ENCODE measurements at places on chromosomes 2 and 18.

DNA sequence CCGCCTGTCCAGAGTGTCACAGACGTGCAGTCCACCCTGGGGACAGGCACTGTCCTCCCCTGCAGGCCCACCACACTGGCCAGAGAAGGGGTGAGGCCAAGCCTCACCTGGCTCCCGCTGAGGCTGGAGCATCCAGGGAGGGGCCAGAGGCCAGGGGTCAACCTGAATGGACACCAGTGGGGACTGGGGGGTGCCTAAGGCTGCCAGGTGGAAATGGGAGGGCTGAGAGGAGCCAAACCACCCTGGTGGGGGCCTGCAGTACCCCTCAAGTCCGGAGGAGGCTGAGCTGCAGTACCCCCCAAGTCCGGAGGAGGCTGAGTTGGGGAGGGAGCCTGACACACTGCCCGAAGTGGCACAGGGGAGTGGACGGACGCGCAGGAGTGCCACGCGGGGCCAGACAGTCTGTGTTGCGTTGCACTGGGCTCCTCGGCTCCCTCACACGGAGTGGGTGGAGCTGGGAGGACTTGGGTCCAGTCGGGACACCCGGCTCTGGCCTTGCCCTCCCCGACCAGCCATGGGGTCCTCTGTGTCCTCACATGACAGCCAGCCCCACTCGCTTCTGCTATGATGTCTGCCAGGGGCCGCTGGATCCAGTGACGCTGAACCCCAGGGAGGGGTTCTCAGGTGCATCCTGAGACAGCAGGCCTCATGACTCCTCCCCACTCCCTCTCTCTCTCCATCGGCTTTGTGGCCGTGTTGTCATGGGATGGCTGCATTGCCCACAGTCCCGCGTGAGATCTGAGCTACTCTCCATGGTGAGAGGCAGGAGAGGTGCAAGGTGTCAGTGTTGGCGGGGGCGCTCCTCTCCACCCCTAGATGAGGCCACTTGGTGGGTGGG, 22.3 kb upstream of the GPC1 start:
- no peak for DNase-seq

- no peak for DNase-seq
These were observed 258.4 kb upstream of the ZNF804A start for GRCh38 chr2:184339966-184340365.

DNA sequence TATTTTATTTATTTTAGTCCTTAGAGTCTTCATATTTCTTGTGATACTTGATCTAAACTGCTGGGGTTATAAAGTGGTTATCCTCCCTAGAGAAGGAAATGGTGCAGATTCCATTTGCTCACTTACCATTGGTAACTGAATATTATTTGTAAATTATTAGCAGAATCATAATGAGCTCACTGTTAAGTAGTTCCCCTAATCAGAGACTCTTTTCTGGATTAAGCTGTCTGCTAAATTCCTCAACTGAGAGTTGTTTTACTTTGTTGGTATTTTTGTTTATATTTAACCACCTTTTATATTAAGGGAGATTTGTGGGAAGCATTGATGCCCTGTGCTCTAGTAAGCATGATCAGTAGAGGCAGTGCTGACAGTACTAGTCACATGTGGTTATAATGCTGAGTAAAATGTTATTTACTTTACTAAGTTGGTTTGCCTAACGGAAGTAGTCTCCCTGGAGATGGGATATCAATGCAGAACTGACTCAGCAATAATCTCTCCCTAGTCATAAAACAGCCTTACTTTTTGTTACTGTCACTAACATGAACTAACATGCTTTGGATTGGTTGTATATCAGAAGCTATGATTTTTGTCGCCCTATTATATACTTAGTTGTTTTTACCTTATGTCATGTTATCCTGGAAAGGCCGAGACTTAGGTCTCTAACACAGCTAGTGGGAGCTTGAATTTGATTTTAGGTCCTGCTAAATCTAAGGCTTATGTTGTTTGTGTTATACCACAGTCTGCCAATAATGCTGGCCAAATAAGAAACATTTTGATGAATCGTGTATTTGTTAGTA, 166.7 kb downstream of the MCFD2 start:
- DNase-seq, result no peak

- peak; percentile 58 for DNase-seq
These were observed 766 bp downstream of the MFF start for GRCh38 chr2:227325839-227326195.

- DNase-seq, result no peak
These were observed 528 bp upstream of the PCGF1 start for GRCh38 chr2:74507926-74508520.

- no peak for DNase-seq
These were observed 39.5 kb upstream of the NOTO start for GRCh38 chr2:73162856-73163391.

- DNase-seq, result no peak
These were observed 539.0 kb downstream of the ARHGAP15 start for GRCh38 chr2:143668234-143668633.

DNA sequence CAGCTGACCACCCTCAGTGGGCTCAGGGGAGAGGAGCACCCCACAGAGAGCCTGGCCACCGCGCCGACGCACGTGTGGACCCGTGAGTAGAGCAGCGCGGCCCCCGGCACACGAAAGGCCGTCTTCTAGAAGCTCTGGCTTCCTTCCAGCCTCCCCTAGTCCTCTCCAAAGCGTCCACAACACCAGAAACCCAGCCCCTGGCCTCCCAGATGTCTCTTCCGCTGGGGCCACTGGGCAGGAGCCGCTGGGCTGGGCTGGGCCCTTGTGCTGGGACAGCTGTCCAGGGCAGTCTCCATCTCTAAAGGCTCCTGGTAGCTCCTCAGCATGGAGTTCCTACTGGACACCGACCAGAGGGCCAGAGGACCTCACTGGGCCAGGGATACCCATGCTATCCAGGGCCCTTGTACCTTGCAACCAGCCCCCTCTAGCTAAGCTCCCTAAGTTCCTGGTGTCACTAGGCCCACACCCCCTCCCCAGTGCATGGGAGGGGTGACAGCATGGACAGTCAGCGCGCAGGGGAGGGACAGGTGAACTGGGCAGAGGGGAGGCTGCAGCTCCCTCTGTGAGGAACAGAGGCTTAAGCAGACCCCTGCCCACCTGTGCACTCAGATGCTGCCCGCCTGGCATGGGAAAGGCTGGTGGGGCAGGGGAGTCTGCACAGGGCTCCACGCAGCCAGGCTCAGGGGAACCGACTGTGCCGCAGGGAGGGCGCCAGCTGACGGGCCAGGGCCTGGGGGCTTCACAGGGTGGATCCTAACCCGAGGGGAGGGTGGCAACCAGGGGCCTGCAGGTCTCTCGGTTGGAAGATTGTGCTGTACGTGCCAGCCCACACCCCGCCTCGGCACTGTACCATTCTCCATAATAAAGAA, 32.9 kb downstream of the MTERF4 start:
- DNase-seq, result no peak

DNA sequence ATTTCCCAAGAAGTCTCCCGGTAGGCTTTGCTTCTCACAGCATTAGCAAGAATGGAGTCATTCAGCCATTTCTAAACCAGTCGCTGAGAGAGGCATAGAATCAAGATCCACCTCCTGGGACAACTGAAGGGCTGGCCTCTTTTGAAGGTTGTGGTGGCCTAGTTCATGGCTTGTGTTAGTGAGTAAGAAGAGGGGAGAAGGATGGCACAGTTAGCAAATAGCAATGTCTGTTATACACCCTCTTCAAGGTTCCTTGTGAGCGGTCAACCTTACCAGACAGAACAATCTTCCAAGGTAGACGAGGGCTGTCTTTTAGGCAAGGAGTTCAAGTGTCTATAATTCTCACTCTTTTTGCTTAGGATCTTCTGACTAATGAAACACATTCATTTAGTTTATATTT, 35.4 kb upstream of the DNAH7 start:
- no peak for DNase-seq

GRCh38 chr2:120541553-120541932, 194.1 kb upstream of the GLI2 start:
- DNase-seq, result no peak

GRCh38 chr2:96539215-96539920, 2.8 kb downstream of the ARID5A start:
- DNase-seq, result no peak

GRCh38 chr2:145402706-145403277, 882.9 kb upstream of the ZEB2 start:
- DNase-seq, result no peak

All from hypothalamus (tissue), 51 donors.